Inflammatory macrophage (primary cell): ENCODE measurements at places on chromosomes 11 and 22.

DNA sequence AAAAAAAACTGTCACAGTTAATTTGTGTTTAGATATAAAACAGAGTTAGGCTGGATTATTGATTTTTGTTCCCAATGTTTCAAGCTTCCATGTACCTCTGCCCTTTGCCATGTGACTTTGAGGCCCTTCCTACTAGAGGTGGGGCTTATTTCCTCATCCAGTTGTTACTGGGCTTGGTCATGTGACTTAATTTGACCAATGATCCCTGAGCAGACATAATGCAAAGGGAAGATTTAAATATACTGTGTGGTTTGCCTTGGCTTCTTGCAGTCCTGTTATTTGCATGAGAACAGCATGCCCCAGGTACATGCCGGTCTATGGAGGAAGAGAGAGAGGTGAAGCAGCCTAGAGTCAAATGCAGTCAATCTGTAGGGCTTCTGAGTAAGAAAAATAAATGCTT is 347.0 kb downstream of the MIAT start:
- DNase-seq, result no peak

GRCh38 chr11:99117603-99118002 is 96.9 kb downstream of the CNTN5 start:
- no peak for DNase-seq

DNA sequence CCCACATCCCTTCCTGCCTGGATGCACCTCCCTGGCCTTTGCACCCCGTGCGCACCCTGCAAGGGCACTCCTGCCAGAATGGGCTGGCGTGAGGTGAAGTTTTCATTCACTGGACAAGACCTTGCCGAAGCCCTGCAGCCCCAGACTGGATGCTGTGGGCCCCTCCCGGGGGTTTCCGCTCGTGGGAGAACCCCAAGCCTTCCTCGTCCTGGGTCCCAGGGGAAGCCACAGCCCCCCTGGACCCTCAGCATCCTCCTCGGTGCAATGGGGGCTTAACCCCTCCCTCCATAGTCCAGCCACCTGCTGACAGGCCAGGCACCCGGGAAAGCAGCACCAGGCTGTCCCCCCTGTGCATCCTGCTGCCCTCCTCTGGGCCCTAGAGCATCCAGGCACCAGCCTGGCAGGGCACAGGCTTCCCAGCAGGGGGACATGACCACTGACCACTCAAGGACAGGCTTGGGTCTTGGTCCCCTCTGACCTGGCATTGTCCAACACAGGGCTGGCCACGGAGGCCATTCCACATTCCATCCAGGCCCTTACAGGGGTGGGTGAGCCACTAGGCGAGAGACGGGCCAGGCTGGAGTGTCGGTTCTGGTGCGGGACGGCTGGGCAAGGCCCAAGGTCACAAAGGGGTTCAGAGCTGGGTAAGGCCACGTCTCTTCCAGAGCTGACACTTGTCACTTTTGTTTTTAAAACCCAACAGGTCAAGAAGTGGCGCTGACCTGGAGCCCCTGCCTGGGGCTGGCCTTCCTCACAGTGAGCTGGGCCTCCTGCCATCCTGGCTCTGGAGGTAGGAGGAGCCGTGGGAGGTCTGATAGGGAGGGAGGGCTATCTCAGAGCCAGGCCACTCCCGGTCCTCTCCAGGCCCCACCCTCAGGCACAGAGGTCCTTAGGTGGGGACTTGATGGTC is 41.5 kb upstream of the PPARA start:
- DNase-seq, result no peak

- peak; percentile 77 for DNase-seq
Measured at GRCh38 chr22:24433828-24434470, 6.5 kb downstream of the ADORA2A start.

DNA sequence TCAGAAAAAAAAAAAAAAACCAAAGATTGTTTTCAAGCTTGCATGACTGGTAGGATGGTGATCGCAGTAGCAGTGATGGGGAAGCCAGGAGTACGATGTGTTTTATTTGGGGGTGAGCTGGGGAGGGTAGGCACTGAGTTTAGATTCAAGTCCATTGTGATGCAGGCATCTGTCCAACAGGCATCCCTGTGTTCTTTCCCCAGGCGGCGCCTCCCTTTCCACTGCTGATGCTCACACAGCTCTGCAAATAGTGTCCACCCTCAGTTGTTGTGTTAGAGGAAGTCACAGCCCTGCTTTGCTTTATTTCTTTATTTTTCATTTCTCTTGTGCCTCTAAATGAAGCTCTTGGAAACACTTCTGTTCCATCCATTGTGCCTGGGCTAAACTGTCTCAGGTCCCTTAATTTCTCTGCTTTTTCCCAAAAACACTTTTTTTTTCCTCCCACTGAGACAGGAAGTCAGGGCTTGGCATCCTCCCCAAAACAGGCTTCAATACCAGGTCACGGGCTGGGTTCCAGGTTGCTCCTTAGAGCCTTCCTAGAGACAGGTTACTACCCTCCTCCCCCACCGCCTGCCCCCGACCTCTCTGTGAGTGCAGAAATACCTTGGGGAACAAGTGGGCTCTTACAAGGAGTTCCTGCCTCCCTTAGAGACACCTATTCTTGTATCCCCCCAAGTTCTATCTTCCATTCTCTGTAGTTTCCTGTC is 38.6 kb upstream of the HSPA8 start:
- no peak for DNase-seq

- no peak for DNase-seq
Measured at GRCh38 chr22:45334068-45334467, 24.3 kb downstream of the FAM118A start.

- DNase-seq, result no peak
Measured at GRCh38 chr22:27517361-27518155, 284.0 kb downstream of the MN1 start.

GRCh38 chr11:97989121-97989520 is 1031.6 kb upstream of the CNTN5 start:
- DNase-seq, result no peak

- DNase-seq, result no peak
Measured at GRCh38 chr11:92505689-92506088, 281.1 kb downstream of the FAT3 start.

DNA sequence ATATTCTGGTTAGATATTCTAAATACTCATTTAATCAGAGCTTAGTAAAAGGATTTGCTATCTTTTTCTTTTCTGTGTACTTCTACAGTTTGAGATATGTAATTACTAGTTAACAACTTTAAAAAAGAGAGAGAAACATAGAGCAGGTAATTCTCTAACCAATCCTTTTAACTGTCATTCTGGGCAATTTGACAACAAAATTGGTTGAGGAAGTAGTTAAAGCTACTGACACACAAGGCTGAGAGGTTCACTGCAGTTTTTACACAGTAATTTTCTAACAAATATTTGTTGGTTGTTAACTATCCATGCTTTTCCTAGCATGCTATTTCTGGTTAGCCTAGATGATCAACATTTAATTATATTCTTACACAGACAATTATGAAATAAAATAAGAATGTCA is 3.6 kb downstream of the SOX6 start:
- DNase-seq, result no peak

DNA sequence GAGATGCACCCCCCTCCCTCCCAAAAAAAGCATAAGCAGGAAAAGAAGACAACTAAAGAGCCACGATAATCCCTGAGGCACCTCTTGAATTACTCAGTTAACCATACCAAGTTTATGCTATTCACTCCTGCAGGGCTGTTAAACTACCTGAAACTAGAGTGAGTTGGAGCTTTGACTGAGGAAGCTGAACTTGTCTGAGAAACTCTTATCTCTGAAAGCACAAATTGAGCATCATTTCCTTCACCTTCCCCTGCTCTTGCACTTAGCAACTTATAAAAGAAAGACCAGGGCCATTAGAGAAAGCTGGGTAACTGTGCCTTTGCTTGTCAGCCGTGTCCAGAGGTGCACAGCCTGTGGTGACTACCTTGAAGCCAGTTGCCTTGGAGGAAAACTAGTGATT is 745.6 kb downstream of the NELL1 start:
- no peak for DNase-seq

- DNase-seq, result no peak
Measured at GRCh38 chr11:96311120-96311568, 31.9 kb downstream of the MAML2 start.

DNA sequence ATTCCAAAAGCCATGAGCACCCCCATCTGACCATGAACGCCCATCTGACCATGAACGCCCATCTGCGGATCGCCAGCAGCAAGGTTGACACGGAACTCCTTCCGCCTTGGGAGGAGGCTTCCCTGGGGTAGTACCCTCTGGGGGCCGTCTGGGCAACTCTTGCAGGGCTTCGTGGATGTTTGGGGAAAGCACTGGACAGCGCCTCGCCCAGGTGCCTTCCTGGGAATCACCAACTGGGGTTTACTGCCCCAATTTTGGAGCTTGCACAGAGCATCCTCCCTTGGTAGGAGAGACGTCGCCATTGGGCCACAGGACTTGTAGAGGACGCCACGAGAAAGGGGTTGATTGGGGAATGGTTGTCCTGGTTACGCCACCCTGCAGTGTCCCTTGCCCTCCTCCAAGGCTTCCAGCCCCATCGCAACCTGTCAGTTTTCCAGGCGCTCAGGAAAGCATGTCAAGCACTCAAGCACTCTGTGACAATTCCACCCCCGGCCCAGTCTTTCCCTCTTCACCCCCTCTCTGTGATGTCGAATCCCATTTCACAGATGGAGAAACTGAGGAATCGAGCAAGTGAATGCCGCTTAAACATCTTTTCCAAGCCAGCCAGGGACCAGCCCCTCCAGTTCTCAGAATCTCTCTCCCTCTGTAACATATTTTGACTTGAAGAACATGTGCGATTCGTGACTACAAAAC is 914 bp upstream of the PRDM11 start:
- peak; percentile 6 for DNase-seq

DNA sequence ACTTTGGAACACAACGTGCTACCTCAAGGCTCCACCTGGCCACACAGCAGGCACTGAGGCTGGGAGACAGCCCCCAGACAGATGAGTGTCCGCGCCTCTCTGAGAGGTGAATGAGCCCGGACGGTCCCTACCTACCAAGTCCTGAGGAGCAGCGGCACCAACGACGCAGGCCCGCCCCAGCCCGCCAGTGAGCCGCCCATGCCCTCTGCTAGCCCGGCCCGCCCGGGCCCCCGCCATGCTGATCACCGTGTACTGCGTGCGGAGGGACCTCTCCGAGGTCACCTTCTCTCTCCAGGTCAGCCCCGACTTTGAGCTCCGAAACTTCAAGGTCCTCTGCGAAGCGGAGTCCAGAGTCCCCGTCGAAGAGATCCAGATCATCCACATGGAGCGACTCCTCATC is at the start of gene DDI1:
Gene DDI1 (plus strand): TSS at position 53 of the 400 bp plus-strand sequence. CDS start 183 bp downstream, at position 236.
- DNase-seq, result no peak

GRCh38 chr22:17120281-17120680 is 879 bp downstream of the TMEM121B start:
- no peak for DNase-seq

DNA sequence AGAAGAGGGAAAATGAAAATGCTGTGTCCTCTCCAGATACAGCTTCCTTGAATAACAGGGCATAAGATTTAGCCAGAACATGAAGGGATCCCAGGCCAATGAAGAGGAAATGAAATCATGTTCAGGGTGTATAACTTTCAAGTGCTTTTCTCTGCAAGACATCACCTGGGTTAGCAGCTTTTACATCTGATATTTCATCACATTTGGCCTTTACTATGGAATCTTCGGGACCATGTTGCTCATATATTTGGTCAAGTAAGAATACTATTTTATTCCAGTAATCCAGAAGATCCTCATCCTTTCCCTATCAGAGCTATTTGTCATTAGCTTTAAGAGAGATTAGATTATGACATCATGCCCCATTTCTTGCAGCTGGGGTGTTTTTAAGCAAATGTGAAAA is 66.3 kb upstream of the OR5AK2 start:
- DNase-seq, result no peak

DNA sequence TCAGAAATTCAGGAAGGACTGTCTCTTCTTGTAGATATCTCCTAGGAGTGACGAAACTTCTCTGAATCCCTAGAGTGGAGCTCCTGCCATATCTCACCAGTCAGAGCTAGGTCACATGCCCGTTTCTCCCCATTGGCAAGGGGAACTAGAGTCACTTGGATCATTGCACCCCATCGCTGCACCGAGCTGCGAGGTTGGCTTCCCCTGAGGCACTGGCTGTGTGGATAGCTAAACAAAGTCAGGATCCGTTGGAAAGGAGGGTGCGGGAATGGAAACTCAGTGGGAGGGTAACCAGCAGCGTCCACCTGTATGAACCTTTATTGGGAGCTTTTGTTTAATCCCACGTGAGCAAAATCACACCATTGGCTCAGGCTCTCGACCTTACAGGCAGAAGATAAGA is 283.8 kb downstream of the BRD1 start:
- no peak for DNase-seq

GRCh38 chr11:83566950-83567349 is 280.8 kb upstream of the CCDC90B start:
- no peak for DNase-seq

DNA sequence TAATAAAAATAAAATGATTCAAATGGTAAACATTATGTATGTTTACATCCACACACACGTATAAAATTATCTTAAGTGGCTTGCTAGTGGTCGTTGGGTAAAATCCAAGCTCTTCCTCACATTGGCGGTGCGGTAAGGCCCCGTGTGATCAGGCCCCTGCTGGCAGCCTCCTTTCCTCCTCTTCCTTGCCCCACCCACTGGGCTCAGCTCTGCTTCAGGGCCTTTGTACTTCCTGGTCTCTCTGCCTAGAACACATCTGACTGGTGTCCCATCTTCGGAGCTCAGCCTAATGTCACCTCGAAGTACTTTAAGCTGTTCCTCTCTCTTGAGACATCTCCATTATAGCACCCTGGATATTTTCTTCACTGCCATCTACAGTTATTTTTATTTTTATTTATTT is 52.8 kb downstream of the OSBP2 start:
- DNase-seq, result no peak
